ENCODE measurements at places on chromosomes 2 and 18.
A peak's percentile ranks its signal among the peaks of the same experiment; 100 is the strongest.

- H3K36me3 ChIP-seq, result no peaks in the 10 kb centered on the region
- H3K4me3 ChIP-seq, result no peak overlapping the region
- H3K4me1 ChIP-seq, result peaks cover 28% of the 10 kb centered on the region
- no peaks in the 10 kb centered on the region for H3K27me3 ChIP-seq
Observed at GRCh38 chr18:76385681-76385975, 109.4 kb downstream of the ZNF516 start.

GRCh38 chr2:38601463-38602135 is 1.1 kb downstream of the HNRNPLL start:
- peaks cover 63% of the 10 kb centered on the region for H3K36me3 ChIP-seq
- no peak for ATAC-seq
- peaks cover 19% of the 10 kb centered on the region for H3K4me1 ChIP-seq
- H3K27ac ChIP-seq, result peak overlapping the region; percentile 94

- no peaks in the 10 kb centered on the region for H3K27me3 ChIP-seq
- no peak overlapping the region for H3K4me3 ChIP-seq
- H3K36me3 ChIP-seq, result no peaks in the 10 kb centered on the region
- peaks cover 29% of the 10 kb centered on the region for H3K4me1 ChIP-seq
- no peak for ATAC-seq
Observed at GRCh38 chr2:239212929-239213642, 187.7 kb downstream of the HDAC4 start.

DNA sequence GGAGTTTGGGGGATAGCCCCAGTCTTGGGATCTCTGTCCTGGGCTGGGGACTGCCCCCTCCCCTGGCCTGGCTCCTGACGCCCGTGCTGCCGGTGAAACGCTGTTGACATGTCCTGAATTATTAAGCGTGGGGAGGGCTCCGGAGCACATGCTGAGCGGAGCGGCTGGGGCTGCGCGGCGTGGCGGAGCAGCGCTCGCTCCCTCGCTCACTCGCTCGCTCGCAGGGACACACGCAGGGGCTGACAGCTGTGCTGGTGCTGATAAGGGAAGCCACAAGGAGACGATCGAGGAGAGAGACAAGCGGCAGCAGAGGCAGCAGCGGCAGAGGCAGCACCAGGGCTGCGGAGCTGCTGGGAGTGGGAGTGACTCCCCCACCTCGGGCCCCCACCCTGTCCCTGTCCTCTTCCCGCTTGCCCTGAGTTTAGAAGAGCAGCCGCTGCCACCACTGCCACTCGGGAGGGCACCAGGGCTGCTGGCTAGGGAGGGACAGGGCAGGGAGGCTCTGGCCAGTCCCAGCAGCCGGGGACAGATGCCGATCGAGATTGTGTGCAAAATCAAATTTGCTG is at the start of gene ASIC4:
Gene ASIC4 (plus strand): TSS at position 287 of the 566 bp plus-strand sequence. CDS start 243 bp downstream, at position 530.
- peaks cover 73% of the 10 kb centered on the region for H3K27me3 ChIP-seq
- peak within 1 kb of the TSS; percentile 7 for H3K4me3 ChIP-seq
- H3K4me1 ChIP-seq, result peaks cover 23% of the 10 kb centered on the region
- ATAC-seq, result no peak
- H3K36me3 ChIP-seq, result no peaks in the 10 kb centered on the region

DNA sequence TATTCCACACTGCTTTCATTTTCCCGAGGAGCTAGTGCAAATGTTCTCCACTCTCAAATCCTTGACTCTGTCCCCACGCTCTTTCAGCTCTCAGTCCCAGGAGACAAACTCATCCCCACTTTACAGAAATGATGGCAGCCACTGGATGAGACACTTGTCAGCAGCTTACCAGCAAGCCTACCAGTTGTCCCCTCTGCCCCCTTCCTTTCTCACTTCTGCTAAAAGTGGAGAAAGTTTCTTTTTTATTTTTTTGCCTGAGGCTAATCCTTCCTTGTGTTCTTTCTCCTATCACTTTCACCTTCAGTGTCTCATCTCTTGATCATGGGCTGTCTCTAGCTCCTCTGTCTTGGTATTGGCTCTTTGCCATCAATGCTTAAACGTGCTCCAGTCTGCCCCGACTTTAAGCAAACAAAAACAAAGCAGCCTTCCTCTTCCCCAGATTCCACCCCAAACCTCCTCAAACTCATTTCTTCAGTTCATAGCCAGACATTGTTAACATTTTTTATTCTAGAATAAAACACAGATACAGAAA is 64.5 kb downstream of the TTC32 start:
- H3K4me1 ChIP-seq, result no peaks in the 10 kb centered on the region
- no peaks in the 10 kb centered on the region for H3K36me3 ChIP-seq
- no peak for ATAC-seq
- peaks cover 41% of the 10 kb centered on the region for H3K27me3 ChIP-seq
- no peak overlapping the region for H3K4me3 ChIP-seq

DNA sequence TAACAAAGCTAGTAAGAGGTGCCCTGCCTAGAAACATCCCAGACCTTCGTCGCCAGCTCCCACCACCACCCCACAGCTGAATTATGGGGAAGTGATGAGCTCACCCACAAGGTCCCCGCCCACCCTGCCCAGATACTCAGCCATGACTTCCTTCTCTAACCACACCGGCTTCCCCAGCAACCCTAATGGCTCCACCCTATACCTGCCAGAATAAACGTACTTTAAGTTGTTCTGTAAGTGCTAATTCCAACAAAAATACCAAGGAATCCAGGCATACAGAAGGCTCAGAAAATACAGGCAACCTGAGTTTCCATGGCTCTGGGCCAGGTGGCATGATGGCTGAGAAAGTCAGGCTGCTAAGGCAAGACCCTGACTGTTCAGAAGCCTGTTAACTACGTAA is 39.1 kb downstream of the TMEM163 start:
- H3K27ac ChIP-seq, result peak overlapping the region; percentile 34
- peak overlapping the region; percentile 48 for H3K4me3 ChIP-seq
- H3K4me1 ChIP-seq, result peaks cover 39% of the 10 kb centered on the region
- no peaks in the 10 kb centered on the region for H3K27me3 ChIP-seq
- H3K36me3 ChIP-seq, result no peaks in the 10 kb centered on the region

- no peaks in the 10 kb centered on the region for H3K4me1 ChIP-seq
- H3K36me3 ChIP-seq, result no peaks in the 10 kb centered on the region
- H3K27ac ChIP-seq, result no peak overlapping the region
Observed at GRCh38 chr2:238127165-238128060, 11.1 kb upstream of the KLHL30 start.

- H3K27me3 ChIP-seq, result no peaks in the 10 kb centered on the region
- H3K4me3 ChIP-seq, result no peak overlapping the region
- H3K36me3 ChIP-seq, result no peaks in the 10 kb centered on the region
- H3K27ac ChIP-seq, result no peak overlapping the region
- no peak for ATAC-seq
Observed at GRCh38 chr2:138396843-138397242, 104.7 kb upstream of the SPOPL start.

DNA sequence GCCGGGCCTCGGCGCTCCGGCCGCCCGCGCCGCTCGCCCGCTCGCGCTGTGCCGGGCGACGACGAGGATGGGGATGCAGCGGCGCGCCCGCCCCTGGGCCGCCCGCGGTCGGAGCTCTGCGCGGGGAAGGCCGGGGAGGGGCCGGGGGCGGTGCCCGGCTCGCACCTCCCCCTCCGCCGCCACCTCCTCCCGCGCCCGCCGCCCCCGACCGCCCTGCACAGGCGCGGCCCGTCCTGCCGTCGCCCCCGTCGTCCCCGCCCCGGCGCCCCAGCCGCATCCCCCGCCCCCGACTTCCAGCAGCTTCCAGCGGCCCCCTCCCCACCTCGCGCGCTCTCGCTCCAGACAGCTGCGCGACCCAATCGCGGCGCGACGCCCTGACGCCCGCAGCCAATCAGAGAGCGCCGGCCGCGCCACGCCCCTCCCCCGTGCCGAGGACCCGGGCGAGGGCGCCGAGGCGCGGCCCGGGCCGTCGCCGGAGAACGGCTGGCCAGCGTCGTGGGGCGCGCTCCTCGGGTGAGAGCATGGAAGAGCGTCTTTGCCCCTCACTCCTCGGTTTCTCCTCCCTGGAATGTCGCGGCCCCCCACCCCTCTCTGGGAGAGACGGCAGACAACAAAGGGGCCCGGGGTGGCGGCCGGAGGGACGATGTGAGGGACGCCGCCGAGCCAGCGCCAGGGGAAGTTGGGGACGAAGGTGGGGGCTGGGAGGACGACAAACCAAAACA is at the start of gene MBOAT2:
Gene MBOAT2 (minus strand): TSS at position 69 of the 722 bp plus-strand sequence. CDS start 70 bp downstream, outside the sequence.
- peak within 1 kb of the TSS; percentile 72 for H3K4me3 ChIP-seq
- no peaks in the 10 kb centered on the region for H3K36me3 ChIP-seq
- H3K27me3 ChIP-seq, result peaks cover 5% of the 10 kb centered on the region
- H3K27ac ChIP-seq, result no peak within 1 kb of the TSS
- no peaks in the 10 kb centered on the region for H3K4me1 ChIP-seq
- ATAC-seq, result peak; percentile 97

DNA sequence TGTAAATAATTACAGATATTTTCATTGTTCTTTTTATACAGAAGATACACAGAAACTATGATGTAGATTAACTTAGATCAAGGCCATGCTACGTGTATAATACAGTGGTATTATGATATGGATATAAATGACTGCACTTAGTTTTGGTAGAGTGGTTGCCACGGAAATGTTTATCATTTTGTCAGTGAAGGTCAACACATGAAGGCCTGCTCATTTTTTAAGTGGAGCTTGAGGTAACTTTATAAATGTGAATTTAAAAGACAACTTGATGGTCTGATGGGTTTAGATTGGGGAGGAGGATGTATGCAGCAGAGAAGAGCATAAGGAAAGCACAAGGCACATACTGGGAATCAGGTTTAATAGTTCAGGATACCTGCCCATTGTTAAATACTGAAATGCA is 14.4 kb upstream of the BBS5 start:
- no peak overlapping the region for H3K4me3 ChIP-seq
- H3K36me3 ChIP-seq, result peaks cover 6% of the 10 kb centered on the region
- ATAC-seq, result peak; percentile 79

- H3K27ac ChIP-seq, result no peak overlapping the region
- ATAC-seq, result no peak
- no peak overlapping the region for H3K4me3 ChIP-seq
- H3K4me1 ChIP-seq, result no peaks in the 10 kb centered on the region
- H3K36me3 ChIP-seq, result no peaks in the 10 kb centered on the region
Observed at GRCh38 chr2:151033271-151034248, 228.1 kb downstream of the RBM43 start.

- H3K4me3 ChIP-seq, result no peak overlapping the region
- no peaks in the 10 kb centered on the region for H3K36me3 ChIP-seq
- H3K4me1 ChIP-seq, result no peaks in the 10 kb centered on the region
- H3K27ac ChIP-seq, result no peak overlapping the region
- ATAC-seq, result no peak
Observed at GRCh38 chr2:83172841-83173240, 1286.2 kb downstream of the SUCLG1 start.

DNA sequence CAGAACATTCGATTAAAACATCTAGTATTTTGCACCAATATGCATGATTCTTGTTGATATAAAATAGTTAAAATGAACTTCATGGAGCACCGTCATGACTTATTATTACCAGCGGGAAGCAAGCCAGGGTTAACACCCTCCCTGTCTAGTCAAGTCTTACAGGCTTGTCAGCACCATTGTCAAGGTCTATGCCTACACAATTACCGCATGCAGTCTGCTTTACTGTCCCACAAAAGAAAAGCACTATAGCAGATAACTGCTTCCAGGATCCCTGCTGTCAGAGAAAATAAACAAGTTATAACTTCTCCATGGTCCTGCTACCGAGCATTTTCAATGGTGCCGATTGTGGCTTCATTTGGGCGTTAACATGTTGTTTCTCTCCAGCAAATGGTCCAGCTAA is 968.0 kb upstream of the FAM98A start:
- no peak overlapping the region for H3K4me3 ChIP-seq
- no peak for ATAC-seq
- no peaks in the 10 kb centered on the region for H3K36me3 ChIP-seq
- H3K4me1 ChIP-seq, result no peaks in the 10 kb centered on the region
- no peaks in the 10 kb centered on the region for H3K27me3 ChIP-seq

DNA sequence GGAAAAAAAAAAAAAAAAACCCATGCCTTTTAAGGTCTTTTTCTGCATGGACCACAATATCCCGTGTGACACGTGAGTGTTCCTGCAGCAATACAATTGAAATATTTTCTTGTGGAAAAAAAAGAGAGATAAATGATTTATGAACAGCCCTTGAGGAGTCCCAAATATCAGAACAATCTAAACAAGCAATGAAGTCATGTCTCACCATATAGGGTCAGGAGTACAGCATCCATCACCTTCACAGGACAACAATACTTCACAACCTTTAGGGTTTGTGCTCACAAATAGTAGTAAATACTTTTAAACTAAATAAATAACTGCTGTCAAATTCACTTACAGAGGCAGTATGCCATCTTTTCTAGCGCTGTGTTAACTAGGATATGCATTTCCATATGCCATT is 87.9 kb downstream of the ZEB2 start:
- ATAC-seq, result no peak
- H3K4me1 ChIP-seq, result no peaks in the 10 kb centered on the region
- no peak overlapping the region for H3K27ac ChIP-seq
- H3K36me3 ChIP-seq, result no peaks in the 10 kb centered on the region
- H3K27me3 ChIP-seq, result no peaks in the 10 kb centered on the region
- no peak overlapping the region for H3K4me3 ChIP-seq

GRCh38 chr2:223760838-223761502 is 76.4 kb downstream of the AP1S3 start:
- H3K27me3 ChIP-seq, result no peaks in the 10 kb centered on the region
- no peaks in the 10 kb centered on the region for H3K4me1 ChIP-seq
- H3K27ac ChIP-seq, result peak overlapping the region; percentile 80
- H3K4me3 ChIP-seq, result peak overlapping the region; percentile 38
- H3K36me3 ChIP-seq, result no peaks in the 10 kb centered on the region

DNA sequence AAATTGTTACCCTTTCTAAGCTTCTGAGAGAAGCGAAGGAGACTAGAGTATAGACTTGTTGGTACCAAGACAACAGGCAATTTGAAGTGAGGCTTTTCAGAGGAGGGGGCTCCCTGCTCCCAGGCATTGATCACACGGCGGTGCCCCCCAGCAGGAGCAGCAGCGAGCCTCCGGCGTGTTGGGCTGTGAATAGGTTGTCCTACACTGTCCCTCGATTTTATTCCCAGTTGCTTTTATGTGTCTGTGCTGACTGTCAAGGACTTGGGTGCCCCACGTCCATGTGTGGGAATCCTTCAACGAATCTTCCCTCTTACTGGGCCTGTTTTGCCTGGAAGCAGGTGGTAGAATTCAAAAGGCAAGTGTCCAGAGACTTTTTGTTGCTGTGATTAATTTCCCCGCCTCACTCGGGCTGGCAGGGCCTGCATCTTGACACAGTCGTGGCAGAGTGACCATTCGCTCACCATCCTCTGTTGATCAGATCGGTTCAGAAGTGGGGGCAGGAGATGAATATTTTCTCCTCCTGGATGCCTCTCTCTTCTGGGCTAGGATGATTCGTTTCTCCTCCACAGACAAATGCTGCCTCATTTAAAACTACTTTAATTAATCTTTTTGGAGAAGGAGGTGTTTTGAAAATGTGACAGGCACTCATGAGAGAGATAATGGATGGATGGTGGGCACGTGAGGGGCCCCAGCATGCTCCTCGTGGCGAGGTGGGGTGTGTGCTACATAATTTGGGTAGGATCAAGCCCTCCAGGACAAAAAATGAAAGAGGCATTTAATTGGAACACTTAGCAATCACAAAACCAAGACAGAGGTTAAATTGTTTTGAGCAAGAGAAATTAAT is 77.6 kb downstream of the SMIM21 start:
- H3K36me3 ChIP-seq, result no peaks in the 10 kb centered on the region
- H3K27ac ChIP-seq, result no peak overlapping the region
- peaks cover 15% of the 10 kb centered on the region for H3K27me3 ChIP-seq
- H3K4me3 ChIP-seq, result no peak overlapping the region
